Activated CD4-positive, alpha-beta T cell treated with anti-CD3 and anti-CD28 coated beads for 1 hour (primary cell): ENCODE measurements at places on chromosomes 2 and 18.

DNA sequence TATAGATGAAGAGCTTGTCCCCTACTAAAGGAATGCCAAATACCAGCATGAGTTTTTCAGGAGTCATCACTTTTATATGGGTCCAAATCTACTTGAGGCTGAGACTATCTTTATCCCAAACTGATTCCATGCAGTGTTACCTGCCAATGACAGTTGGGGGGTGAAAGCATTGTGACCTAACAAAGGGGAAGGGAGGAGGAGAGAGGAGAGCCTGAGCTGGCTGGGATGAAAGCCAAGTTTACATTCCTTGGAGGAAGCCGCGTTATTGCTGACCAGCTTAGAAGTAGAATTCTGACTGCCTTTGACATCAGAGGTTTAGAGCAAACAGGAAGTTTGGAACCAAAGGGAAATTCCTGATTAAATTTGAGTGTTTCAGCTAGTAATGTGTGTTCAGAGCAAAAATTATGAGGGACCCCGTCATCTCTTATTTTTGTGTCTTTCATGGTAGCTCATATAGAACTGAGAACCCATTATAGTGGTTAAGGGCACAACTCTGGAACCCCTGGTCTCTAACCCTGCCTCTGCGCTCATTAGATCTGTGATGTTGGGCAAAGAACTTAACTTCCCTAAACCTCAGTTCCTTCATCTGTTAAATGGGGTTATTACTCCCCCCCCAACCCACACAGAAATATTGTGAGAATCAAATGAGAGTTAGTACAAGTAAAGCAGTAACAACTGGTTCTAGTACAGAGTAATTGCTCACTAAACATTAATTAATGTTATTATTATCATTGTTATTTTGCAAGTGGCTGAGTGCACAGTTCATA, 199.3 kb upstream of the EPAS1 start:
- DNase-seq: no peak

DNA sequence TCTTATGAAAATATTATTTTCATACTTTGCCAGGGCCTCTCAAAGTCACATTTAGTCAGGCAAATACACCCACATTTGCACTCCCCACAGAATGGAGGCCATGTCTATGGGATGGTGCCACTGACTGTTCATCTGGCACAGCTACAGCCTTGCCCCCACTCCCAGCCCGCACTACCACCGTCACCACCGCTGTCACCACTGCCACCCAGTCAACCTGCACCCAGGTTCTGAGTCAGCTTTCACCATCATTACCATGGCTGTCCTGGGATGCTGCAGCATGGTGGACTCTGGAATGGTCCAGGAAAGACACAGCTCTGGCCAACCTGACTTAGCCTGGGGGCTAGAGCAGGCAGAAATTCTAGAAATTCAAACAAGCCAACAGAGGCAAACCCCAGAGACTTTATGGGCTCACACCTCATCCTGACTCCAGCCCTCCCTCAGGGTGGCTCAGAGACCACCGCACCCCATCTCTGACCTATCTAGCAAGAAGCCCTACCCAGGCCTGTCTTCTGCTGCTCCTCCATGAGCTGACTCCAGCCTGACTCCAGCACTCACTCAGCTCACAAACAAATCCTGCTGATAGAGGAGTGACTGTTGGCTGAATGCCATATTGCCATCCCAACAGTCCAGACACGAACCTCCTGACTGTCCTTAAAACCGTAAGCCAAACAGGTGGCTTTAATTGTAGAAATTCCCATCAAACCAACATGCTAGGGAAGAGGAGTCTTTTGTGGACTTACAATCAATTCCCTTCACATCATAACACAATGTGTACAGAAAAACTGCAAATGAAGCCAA, 28.0 kb downstream of the DNER start:
- no peak for DNase-seq

DNA sequence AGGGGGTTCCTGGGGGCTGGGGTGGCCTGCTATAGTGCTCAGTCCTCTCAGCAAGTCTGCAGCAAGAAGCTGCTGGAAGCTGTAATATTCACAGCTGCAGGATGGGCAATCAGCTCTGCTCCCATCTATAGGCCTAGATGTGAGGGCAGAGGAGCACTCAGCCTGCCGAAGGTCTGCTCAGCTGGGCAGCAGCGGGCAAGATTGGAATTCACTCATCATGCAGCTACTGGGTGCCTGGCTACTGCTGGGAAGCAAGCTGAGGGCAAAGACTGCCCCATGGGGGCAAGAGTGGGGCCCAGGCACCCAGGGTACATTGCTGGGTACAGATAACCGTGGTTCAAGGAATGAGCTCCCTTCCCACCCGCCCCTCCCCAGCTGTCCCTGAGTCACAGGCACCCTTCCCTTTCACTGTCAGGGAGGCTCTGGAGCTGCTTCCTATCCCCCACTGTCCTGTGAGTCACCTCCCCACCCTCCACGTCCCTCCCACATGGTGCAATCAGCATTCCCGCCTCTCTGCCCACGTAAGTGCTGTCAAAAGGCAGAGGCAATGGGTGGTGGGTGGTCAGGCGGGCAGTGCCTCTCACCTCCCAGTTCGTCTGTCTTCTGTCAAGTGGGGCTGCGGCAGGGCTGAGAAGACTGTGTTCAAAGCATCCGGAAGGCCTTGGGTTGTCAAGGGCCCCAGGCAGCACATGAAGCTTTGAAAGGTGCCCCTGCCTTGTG, 169.2 kb downstream of the TRIM43 start:
- no peak for DNase-seq

GRCh38 chr18:69882965-69883668, 64.6 kb downstream of the CD226 start:
- DNase-seq: no peak

DNA sequence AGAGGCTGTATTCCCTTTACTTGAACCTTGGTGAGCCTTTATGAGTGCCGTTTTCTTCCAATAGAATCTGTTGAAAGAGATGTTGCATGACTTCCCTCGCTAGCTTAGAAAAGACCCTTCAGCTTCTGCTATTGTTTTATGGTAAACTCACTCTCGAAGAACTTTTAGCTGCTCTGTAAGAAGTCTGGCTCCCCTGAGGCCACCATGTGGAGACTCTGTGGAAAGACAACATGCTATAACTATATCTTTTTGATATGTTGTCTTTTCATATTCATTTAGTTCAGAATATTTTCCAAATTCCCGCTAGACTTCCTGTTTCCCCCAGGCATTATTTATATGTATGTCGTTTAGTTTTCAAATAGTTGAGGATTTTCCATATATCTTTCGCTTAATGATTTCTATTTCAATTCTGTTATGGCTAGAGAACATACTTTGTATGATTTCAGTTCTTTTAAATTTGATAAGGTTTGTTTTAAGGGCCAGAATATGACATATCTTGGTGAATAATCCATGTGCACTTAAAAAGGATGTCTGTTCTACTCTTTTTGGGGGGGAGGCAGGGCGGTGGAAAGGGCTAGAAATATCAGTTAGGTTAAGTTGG, 64.1 kb downstream of the PTPN4 start:
- no peak for DNase-seq

DNA sequence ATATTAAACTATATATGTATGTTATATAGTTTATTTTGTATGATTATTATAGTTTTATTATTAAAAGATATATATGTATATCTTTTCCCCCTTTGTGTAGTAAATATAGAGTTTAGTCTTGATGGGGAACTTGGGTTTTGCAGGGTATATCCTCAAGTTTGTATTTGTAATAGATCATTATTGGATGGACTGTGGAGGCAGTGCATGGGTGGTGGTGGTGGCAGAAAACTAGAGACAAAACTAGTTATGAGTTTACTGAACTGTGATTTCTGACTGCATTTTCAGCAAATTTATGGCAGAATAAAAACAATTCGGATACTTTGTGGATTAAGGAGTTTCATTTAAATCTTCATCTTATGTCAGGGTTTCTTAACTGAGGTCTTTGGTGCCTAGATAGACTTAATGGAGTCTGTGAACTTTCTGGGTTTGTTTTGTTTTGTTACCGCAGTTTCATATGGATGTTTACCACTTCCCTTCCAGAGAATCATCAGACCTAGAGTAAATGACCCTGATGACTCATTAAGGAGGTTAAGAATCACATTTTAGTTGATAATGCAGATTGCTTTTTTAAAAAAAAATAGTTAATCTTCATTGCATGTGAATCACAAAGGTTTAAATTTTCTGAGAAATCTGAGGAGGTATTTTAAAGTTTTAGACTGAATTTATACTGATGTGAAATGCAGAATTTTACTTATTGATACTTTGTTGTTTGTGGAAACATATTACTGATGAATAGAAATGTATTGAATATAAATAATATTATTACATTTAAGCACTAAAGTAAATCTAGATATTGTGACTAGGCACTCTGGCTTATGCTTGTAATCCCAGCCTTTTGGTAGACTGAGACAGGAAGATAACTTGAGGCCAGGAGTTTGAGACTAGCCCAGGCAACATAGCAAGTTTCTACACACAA, 14.5 kb downstream of the EPC2 start:
- DNase-seq: no peak

- no peak for DNase-seq
Measured at GRCh38 chr2:230660294-230661060, 52.2 kb upstream of the CAB39 start.

- no peak for DNase-seq
Measured at GRCh38 chr2:145284551-145284950, 764.6 kb upstream of the ZEB2 start.

- DNase-seq: no peak
Measured at GRCh38 chr2:151616760-151617339, 117.4 kb downstream of the NEB start.

GRCh38 chr2:176650838-176651555, 381.8 kb downstream of the MTX2 start:
- no peak for DNase-seq

DNA sequence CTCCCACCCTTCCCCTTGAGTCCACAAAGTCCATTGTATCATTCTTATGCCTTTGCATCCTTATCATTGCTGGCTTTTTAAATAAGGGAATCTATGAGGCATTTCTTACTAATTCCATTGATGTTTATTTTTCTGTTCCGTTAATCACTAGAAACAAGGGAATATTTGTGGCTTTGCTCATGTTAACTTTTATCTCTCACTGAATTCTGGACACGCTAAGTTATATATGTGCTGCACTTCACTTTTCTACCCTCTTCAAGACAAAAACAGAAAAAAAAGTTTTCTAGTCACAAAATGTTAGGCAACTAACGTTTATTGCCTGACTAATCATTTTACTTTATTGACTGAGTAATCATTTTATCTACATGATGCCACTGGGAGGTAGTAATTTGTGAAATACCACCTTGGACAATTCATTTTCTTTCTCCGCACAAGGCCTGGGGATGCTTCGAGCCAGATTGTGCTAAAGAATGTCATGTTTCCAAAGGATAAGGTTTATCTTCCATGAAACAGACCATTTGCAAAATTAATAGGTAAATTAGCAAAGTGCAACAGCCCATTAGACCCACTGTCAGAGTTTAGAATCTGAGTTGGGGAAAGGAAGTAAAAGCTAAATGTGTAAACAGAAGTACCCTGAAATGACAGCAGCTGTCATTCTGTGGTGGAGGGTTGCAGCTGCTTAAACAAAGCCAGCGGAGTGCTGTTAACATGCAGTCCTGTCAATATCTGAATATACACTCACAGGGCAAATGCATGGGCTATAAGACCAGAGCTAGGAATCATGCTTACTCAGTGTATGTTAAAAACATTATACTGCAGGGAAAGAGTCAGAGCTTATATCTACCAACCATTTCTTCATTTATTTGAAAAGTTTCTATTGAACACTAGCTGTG, 658.7 kb downstream of the CNTNAP5 start:
- DNase-seq: no peak

DNA sequence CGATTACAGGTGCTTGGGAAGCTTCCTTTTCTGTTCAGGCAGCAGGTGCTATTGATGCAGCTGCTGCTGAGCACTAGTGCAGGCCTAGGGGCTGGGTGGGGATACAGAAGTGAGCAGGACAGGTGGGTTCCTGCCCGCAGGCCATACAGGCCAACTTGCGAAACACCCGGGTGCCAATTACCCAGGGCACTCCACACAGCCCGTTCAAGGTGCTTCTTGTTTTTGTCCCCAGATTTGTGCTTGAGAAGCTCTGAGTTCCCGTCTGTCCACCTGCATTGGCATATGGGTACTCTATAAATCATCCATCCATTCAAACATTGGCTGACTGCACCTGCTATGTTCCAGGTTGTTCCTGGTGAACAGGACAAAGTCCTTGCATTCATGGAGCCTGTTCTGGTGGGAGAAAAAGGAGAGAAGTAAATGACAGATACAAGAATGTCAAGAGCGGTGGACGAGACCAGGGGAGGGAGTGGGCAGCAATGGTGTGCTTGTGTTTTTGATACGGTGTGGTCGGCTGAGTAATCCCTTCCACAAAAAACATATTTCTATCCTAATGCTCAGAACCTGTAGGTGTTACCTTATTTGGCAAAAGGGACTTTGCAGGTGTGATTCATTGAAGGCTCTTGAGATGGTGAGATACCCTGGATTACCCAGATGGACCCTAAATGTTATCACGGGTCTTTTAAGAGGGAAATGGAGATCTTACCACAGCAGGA, 31.4 kb downstream of the SH3BP4 start:
- no peak for DNase-seq

GRCh38 chr2:72813841-72814240, 12.0 kb downstream of the EXOC6B start:
- no peak for DNase-seq

- DNase-seq: no peak
Measured at GRCh38 chr18:79718878-79719477, 39.4 kb downstream of the CTDP1 start.

DNA sequence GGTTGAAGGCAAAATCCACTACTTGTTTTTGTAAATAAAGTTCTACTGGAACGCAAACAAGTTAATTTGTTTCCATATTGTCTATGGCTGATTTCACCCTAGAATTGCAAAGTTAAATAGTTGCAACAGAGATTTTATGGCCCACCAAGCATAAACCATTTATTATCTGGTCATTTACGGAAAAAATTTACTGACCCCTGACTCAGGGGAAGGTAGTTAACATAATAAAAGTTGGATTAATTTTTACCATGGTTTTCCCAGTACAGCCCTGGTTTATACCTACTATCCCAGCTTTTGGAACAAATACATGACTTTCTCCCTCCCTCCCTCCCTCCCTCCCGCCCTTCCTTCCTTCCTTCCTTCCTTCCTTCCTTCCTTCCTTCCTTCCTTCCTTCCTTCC, 588.9 kb upstream of the TMEFF2 start:
- no peak for DNase-seq

GRCh38 chr18:47209171-47209570, 33.0 kb upstream of the IER3IP1 start:
- DNase-seq: no peak
